ENCODE measurements at places on chromosomes 2 and 18.

- no peak for DNase-seq
These were observed 10.4 kb downstream of the PAIP2B start for GRCh38 chr2:71216501-71216900.

- DNase-seq, result no peak
These were observed 431.1 kb downstream of the TMX3 start for GRCh38 chr18:68283834-68284233.

GRCh38 chr2:73172963-73173362 lies 29.4 kb upstream of the NOTO start:
- DNase-seq, result no peak

GRCh38 chr2:145141981-145142380 lies 622.1 kb upstream of the ZEB2 start:
- DNase-seq, result no peak

DNA sequence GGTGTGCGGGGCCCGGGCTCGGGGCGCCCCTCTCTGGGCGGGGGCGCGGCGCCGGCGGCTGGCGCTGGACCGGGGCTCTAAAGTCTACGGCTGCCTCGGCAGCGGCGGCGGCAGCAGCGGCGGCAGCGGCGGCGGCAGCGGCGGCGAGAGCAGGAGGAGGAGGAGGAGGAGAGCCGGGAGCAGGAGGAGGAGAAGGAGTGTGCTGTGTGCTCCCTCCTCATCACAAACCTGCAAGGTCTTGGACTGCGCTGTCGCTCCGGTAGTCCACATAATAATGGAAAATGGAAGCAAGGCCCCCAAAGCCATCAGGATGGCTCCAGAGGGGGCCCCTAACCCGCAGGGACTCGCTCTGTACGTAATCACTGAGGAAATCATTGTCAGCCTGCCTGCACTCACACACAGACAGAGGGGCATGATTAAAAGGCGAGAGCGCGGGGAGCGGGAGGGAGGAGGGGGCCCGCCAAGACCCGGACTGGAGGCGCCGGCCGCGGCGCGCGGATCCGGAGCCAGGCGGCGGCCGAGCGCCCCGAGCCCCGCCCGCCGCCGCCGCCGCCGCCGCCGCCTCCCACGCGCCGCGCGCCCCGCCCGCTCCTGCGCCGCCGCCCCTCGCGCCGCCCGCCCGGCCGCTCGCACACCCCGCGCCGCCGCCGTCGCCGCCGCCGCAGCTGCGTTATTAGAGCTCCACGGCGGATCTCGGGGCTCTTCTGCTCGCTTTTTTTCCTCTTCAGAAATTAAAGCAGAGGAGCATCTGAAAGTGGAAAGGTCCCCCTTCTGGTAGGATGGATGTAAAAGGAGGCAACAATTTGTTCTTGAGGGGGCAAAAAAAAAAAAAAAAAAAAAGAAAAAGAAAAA lies at the start of gene ZNF521:
ZNF521 (minus strand) TSS at position 390 of the 852 bp plus-strand sequence. CDS start 1,220 bp downstream, outside the sequence.
- DNase-seq, result peak; percentile 93

DNA sequence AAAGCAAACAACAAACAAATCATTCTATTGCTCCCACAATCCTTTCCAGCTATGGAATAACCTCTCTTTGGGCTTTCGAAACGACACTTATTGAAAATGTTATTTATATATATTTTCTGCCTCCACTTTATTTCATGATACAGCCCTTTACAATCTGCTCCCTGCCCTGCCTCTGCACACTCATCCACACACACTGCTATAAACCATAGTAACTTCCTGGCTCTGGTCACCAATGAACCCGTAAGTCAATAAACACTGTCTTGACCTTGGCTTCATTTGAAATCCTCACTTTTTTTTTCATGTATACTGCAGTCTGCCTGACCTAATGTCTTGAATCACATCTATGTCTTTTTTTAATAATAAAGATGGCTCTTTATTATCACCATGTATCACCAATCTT lies 161.5 kb downstream of the SLC39A10 start:
- no peak for DNase-seq

DNA sequence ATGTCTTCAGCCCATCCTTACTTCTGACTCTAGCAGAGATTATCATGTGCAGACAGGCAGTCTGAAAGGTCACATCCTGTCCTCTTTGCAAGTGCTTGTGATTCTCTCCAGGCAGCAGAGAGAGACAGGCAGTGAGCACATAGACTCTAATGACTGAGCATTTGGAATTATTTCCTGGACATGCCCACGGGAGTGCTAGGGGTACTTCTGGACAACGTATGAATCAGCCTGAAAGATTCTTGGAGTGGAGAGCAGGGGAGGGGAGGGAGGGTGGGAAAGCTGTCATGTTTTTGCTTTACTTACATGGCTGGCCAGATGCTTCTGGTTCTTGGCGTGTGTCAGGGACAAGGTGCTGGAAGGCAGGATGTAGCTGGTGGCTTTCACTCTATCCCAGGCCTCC lies 150.6 kb downstream of the RIF1 start:
- no peak for DNase-seq

DNA sequence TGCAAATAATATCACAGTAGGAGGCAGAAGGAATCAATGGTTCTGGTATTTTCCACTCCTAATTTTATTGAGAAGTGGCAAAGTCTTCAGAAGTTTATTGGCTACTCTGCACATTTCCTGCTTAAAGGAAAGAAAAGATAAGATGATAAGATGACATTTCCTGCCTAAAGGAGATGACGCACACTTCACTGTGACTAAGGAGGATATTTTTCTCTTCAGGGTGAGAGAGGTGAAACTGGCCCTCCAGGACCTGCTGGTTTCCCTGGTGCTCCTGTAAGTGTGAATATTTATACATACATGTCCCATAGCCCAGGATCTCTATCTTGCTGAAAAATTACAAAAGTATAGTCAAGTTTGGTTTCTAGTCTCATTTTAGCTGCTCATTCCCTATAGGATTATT lies 27.9 kb downstream of the COL3A1 start:
- no peak for DNase-seq

GRCh38 chr2:136990316-136990715 lies 225.0 kb downstream of the THSD7B start:
- DNase-seq, result no peak

DNA sequence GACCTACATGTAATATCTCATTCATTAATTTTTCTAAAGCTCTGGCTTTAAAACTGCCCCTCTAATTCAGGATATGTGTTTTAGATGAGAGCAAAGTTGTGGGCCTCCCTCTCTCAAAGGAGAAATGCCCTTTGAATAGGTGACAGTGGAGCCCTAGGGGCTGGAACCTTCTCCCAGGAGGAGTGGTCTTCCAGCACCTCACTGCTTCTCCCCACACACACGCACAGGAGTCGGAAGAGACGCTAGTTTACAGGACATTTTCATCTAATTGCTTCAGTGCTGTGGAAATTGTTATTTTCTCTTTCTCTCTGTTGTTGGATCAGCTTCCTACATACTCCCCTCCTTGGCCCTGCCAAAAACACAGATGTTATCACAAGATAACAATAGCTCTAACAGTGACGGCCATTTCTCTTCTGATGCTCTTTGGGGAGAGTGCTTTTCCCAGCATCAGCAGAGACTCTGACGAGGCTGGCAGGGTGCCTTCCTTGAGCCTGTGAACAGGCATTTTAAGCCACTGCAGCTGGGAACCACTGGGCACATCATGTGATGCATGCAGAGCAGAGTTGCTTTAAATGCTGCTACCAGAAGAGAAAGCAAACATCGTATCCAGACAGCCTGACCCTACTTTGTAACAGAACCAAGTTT lies 209.4 kb upstream of the SP5 start:
- peak; percentile 77 for DNase-seq

DNA sequence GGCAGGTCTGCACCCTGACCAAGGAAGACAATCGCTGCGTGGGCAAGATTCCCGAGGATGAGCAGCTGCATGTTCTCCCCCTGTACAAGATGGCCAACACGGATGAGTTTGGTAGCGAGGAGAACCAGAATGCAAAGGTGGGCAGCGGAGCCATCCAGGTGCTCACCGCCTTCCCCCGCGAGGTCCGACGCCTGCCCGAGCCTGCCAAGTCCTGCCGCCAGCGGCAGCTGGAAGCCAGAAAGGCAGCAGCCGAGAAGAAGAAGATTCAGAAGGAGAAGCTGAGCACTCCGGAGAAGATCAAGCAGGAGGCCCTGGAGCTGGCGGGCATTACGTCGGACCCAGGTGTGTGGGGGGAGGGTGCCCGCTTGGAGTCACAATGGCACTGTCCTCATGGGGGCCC lies 48.4 kb downstream of the BOLA3 start:
- no peak for DNase-seq

DNA sequence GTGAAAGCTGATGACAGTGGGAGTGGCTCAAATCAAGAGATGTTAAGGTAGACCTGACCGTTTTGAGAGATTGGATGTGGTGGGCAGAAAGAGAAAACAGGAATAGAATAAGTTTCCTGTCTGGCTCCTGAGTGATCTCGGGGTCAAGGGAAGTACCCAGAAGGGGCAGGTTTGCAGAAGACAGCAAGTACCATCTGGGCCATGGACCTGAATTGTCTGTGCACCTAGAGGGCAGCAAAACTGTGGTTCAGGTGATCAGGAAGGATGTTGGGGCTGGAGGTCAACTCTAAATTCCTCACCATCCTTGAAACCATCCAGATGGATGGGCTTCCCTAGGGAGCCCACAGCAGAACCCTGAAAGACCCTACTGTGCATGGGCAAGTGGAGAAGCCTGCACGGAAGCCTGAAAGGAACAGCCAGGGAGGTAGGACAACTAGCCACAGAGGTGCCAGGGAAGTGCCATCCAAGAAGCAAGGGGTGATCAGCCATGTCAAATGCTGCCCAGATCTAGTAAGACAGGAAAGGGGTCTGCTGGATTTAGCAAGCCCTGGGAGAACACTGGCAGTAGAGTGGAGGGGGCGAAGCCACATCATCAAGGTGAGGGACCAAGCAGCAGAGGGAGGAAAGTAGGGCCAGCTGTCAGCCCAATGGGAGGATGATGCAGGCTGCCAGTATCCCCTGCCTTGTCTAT lies 8.0 kb downstream of the TEX261 start:
- peak; percentile 23 for DNase-seq

DNA sequence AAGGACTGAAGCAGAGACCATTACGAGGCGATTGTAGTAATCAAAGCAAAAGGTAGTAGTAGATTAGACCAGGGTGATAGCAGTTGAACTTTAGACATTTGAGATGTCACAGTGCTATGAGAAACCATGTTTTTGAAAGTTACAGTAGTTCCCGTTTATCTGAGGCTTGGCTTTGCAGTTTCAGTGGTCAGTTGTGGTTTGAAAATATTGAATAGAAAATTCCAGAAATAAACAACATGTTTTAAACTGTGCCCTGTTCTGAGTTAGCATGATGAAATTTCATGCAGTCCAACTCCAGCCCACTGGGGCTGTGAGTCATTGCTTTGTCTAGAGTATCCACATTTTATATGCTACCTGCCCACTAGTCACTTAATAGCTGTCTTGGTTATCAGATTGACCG lies 47.5 kb downstream of the ZNF638 start:
- no peak for DNase-seq

Measured in left forelimb (tissue), 1 donor.